ENCODE measurements at places on chromosomes 2 and 18.

DNA sequence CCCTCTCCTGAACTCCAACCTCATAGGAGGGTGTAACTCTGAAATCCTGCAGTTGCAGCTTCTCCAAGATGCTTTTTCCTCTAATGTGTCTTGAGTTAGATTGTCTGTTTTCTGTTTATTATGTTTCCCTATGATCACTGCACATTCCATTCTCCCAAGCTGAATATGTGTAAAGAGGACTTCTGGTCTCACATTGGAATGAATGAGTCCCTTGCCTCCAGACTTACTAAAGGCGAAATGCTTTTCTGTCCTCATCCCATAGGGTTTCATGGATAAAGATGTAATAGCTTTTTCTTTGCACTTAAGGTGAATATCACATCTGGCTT, 35.5 kb upstream of the CYP27A1 start:
- DNase-seq: no peak

- no peak for DNase-seq
Observed at GRCh38 chr2:206432193-206433082, 10.9 kb upstream of the ADAM23 start.

- no peak for DNase-seq
Observed at GRCh38 chr2:66370824-66371223, 64.1 kb upstream of the MEIS1 start.

GRCh38 chr18:61995618-61996017, 102.8 kb upstream of the RNF152 start:
- DNase-seq: no peak

GRCh38 chr2:2838548-2838845, 507.4 kb upstream of the MYT1L start:
- no peak for DNase-seq

DNA sequence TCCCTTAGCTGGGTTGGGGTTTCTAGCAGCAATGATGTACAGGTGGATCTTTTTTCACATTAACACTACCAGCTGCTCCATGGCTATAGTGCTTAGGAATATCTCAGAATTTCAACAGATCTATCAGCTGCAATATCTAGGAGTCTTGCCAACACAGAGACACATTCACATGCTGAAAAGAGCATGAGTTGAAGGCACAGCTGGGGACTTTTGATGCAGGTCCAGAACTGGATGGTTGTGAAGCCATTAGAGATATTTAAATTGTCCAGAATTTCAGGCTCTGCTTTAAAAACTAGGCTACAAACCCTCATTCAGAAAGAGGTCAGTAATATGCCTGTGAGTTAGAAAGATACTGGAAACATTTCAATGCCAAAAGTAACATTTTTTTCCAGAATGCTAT, 122.2 kb upstream of the CCDC195 start:
- no peak for DNase-seq

- no peak for DNase-seq
Observed at GRCh38 chr2:217623281-217623912, 379.4 kb downstream of the TNS1 start.

GRCh38 chr18:70453058-70453775, 164.4 kb downstream of the SOCS6 start:
- no peak for DNase-seq

DNA sequence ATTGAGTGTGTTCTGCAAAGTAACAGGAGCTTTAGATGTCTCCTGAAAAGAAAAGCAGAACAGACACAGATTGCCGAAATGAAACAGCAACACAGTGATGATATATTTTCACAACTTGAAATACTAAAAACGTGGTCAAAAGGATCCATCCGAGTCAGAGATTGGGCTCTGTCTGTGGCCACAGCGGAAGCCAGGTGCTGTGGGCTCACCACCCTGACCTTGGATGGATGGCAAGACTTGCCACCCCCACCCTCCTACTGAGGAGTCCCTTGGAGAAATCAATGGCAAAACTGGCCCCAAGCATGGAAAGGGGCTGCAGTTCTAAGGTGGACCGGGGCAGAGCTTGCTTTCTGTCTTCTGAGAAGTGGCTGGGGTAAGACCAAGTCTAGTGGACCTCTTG, 31.4 kb upstream of the ACKR3 start:
- no peak for DNase-seq

DNA sequence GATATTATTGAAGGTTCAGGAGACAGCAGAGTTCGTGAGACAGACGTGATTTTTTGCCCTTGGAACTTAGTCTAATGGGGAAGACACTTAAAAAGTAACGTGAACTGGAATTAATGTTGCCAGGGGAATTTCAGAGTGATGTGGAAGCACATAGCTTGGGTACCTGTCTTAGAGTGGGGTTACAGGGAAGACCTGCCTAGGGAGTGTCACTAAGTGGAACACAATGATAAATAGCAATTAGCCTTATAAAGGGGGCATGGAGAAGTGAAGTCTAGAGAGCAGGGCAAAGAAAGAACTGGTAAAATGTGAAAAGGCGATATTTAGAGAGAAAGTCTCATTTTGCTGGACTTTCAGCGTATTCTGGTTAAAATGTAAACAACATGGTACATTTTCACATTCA, 306.0 kb upstream of the TCF4 start:
- DNase-seq: no peak

DNA sequence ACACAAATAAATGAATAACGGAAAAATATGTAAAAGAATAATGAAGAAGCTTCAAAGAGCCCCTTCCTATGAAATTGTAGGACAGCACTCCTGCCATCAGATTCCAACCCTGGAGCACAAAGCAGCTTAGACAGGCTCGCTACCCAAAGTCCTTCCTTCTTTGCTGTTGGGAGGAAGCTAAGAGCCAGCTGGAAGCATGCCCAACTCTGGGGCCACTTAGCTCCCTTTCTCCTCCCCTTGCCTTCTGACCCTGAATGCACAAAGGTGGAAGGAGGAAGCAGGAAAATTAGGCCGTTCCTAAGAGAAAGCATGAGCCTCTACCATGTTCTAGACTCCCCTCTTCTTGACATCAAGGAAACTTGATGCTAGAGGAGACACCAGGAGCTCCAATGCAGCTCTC, 700.8 kb downstream of the RNF144A start:
- no peak for DNase-seq

DNA sequence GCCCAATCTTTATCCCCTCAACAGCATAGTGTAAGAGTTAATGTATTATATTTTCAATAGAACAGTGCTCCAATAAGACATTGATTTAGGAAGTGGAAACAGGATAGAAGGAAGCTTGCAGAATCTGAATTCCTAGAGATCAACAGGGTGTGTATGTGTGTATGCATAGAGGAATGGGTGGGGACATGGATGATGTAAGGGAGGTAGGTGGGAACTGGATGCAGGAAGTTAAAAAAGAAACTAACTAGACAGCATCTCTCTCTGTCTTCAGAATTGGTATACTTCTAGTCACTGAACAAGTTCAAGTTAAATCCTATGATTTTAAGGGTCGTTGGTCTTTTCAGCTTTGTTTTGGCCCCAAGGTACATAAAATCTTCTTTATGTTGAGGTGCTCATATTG, 196.6 kb downstream of the PMAIP1 start:
- DNase-seq: no peak

GRCh38 chr18:54261894-54262293, 7.4 kb upstream of the POLI start:
- no peak for DNase-seq

DNA sequence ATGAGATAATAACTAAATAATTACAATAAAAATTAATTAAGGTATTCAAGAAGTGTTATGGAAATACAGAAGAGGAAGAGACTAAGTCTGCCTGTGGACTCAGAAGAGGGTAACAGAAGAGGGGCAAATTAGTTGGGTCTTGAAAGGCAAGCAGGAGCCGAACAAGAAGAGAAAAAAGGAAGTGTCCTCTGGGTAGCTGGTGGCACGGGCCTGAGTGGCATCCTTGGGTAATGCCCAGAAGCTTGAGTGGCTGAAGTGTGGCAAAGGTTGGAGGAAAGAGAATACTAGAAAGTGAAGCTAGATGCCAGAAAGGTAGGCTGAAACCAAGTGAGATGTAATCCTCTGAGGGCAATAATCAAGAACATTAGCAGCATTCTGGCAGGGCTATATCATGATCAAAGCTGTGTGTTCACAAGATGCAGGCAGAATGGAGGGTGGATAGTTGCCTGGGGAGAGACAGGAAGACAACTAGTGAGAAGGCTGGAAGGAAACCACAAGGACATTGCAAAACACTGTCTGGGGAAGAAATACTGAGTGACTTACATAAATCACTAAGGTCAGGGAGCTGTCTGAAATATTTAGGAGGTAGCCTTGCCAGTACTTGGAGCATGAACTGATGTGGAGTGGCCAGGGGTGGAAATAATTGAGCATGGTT, 16.2 kb downstream of the DOCK10 start:
- no peak for DNase-seq

DNA sequence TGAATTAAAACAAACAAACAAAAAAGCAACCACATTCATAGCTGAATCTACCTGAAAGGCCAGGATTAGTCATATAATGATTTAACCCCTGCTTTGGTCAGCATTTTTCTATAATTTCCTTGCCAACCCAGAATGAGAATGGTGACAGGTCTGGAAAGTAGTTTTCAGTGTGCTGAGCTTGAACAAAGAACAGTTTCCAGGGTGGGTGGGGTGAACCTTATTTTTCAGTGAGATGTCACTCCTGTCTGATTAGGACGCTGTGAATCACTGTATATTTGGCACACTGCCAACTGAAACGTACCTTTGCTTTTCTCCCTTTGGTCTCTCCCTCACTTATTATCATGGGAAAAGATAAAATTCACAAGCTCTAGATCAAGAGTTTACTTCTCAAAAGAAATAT, 35.0 kb upstream of the DSC1 start:
- DNase-seq: no peak

GRCh38 chr2:18369760-18370159, 190.7 kb downstream of the RDH14 start:
- DNase-seq: no peak

DNA sequence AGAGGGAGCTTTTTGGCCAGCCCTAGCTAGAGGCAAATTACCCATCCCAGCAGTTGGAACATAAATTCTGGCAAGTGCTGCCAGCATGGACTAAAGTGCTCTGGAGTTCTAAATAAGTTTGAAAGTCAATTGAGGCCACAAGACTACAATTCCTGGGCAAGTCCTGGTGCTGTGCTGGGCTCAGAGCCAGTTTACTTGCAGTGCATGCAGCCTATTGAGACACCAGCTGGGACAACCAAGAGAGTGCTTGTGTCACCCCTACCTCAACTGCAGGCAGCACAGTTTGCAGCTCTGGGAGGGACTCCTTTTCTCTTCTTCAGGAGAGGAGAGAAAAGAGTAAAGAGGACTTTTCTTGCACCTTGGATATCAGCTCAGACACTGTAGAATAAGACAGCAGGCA, 277.2 kb upstream of the TMEFF2 start:
- DNase-seq: no peak

DNA sequence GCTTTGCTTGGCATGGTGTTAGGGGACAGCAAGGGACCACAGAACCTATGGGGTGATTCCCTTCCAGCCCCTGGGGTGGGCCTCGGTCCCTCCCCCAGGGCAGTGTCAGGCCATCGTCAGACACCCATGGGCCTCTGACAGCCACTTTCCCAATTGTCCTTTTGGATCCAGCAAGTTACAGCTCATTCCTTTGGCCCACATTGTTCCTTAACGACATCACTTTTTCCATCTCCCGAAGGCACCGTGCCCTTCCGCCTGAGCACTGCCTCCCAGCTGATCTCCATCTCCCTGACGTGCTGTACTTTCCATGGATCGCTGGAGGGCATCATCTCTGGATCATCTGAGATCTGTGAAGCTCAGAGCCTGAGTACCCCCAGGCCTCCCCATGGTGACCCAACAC, 10.4 kb upstream of the KCNK3 start:
- DNase-seq: no peak

DNA sequence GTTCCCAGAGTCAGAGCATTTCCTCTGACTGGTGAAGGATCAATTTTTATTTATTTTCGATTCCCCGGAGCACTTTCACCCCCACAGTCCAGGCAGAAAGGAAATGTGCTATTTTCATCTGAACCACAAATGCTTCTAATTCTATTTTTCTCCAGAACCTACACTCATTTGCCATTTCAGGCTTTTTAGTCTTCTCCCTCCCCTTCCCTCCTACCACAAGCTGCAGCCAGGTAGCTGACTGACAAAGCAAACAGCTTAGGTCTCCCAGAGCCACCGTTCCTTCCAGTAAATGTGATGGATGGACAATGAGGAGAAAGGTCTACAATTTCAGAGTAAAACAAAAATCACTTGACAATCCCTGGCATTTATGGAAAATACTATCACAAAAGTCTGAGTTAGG, 76.9 kb downstream of the KLF7 start:
- no peak for DNase-seq

DNA sequence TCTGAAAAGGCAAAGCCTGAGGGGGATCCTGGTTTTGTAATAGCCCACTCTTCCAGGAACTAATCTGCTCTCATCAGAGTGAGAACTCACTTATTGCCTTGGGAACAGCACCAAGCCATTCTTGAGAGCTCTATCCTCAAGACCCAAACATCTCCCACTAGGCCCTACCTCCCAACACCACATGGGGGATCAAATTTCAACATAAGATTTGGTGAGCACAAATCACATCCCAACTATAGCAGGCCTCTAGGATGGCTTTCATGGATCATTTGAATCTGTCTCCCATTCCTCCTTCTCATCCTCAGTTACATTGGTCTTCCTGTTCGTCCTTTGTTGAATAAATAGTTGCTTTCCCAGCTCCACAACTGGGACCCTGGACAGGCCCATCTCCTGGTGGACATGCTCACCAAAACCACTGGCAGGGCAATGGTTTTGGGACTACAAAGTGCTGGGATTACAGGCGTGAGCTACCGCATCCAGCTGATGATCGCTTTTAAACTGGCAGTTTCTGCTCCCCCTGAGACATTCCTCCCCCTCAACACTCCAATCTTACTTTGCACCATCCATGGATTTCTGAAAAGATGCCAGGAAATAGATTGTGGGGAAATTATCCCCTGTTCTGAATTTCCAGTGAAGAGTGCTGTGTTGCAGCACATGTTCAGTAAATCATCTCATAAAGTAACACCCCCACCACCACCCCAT, 42.6 kb downstream of the MCFD2 start:
- no peak for DNase-seq

- no peak for DNase-seq
Observed at GRCh38 chr2:69572641-69573040, 70.9 kb downstream of the AAK1 start.

DNA sequence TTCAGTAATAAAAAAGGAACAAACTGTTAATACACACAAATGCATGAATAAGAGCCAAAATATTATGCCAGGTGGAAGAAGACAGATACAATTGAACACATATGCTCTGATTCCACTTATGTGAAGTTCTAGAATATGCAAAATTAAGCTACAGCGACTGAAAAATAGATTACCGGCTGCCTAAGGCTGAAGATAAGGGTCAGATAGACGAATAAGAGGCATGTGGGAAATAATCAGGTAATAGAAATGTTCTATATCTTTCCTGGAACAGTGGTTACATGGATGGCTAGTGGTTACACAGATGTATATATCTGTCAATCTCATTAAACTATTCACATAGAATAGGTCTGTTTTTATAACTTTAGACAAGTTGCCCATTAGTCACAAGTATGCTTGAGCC, 51.9 kb upstream of the REG3G start:
- no peak for DNase-seq

- no peak for DNase-seq
Observed at GRCh38 chr2:8277921-8278571, 403.8 kb upstream of the ID2 start.
